Uterus (tissue), 4 donors: ENCODE measurements at places on chromosomes 7 and 10. TPM values are rescaled to one million over a fixed set of nuclear protein-coding genes. Genes with fewer than 3 reads are reported as not detected.
A peak's percentile ranks its signal among the peaks of the same experiment; 100 is the strongest.

DNA sequence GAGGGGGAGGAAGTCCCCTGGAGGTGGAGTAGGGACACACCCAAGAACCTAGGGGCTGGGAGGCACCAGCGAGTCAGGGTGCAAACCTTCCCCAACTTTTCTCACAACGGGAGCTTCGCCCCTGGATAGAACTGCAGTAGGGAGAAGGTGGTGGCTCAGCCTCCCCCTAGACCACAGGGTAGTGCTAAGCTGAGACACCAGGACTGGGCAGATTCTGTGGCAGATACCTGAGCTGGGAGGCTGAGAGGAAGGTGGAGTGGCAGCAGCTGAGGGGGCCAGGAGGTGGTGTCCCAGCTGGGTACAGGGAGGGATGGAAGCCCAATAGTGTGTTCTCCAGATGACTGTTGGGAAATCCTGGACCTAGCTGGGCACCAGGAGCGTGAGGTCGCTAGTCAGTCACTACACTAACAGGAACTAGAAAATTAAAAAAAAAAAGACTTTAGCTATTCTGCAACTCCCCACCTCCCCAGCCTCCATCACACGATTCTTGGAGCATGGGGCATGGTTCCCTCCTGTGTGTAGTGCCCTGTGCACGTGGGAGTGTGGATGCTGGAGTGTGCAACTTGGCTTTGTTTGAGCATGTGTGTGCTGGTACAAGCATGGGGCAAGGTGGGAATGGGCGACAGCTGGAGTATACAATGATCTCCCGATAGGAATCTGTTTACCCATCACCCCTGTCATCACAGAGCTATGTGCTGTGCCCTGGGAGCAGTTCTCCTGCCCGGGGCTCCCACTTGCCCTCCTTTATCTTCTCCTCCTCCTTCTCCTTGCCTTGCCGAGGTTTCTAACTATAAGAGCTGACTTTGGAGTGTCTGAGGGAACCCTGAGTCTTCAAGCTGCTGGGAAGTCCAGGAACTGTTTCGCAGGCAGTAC lies 8.8 kb upstream of the TRPV6 start:
- DNase-seq: no peak

- DNase-seq: no peak
Observed at GRCh38 chr10:7285522-7286322, 125.1 kb downstream of the SFMBT2 start.

- no peak for DNase-seq
Observed at GRCh38 chr7:139049936-139050335, 14.1 kb upstream of the ZC3HAV1L start.

DNA sequence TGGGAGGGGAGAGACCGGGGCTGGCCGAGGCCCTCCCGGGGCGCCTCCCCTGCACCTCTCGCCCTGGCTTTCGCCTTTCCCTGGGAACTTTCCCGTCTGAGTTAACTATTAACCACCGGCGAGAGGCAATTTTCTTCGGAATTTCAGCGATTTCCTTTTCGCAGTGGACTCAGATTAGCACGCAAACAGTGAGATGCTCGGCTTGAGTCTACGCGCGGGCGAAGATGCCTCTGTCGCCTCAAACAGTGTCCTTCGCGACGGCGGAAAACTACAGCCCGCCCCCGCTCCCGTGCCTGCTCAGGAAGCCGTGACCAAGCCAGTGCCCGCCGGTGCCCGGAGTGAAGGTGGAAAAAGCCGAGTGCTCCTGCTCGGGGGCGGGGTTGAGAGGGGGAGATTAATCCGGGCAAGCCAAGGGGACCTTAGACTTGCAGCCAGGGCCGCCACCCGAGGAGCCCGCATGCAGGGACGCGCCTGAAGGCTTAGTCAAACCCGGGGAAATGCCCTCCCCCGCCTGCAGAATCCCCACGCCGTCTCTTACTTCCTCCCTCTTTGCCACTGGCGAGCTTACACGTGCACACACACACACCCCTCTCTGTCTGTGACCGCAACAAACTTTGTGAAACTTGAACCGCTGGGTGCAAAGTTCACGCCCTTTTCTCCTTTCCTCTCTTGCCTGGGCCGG lies 14.5 kb upstream of the PAX2 start:
- DNase-seq: no peak

DNA sequence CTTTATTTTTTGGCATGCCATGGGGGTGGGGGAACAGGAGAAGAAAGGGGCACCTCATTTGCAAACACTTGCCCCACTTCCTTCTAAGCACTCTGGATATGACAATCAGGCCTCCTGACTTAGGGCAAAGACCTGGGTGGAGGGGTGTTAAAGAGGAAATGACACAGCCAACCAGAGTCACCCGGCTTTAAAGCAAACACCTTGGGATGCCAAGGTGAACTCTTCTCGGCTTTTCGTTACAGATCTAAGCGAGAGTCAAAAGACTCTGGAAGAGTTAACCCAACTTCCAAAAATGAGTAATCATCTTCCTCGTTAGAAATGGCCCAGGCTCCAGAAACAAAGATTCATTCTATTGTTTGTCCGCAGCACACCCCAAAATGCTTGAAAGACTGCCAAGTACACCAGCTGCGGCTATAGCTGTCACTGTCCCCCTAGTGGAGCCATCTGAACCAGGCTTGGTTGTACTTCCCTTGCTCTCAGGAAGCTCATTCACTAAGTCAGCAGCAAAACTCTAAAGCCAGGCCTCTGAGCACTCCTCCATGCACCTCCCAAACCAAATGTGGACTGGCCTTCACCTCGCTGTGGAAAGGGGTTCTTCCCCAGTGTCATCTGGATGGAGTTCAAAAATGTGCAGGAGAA lies 24.8 kb downstream of the FAM53B start:
- peak; percentile 64 for DNase-seq

DNA sequence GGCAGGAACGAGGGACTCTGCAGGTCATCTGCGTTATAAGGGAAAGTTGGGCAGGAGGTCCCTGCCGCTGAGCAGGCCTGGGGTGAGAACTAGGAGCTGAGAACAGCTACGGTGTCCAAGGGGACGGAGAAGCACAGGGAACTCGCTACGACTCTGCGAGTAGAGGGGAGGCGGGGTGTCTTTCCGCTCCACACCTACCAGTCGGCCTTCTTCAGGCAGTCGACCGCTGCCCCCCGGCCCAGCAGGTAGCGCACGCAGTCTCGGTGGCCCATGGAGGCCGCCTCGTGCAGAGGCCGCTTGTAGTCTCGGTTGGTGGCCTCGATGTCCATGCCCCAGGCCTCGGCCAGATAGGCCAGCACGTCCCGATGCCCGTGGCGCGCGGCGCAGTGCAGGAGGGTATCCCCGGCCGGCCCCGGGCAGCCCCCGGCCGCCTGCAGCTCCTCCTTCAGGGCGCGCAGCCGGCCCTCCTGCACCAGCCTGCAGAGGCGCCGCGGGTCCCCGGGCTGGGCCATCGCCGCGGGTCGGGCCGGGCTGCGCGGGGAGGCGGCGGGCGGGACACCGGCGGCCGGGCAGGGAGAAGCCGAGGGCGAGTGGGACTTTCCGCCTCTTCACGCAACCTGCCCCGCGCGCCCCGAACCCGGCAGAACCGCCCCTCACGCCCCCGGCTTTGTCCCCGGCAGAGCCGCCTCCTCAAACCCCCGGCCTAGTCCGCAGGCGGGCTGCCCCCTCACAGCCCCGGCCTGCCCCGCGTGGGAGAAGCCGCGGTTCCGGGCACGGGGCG lies 660 bp downstream of the ANKRD16 start:
- peak; percentile 40 for DNase-seq

GRCh38 chr10:115525141-115525540 lies 432.0 kb downstream of the ATRNL1 start:
- DNase-seq: no peak

- no peak for DNase-seq
Observed at GRCh38 chr7:25926891-25927625, 224.9 kb upstream of the NFE2L3 start.

GRCh38 chr10:25902002-25902401 lies 32.0 kb upstream of the MYO3A start:
- no peak for DNase-seq

DNA sequence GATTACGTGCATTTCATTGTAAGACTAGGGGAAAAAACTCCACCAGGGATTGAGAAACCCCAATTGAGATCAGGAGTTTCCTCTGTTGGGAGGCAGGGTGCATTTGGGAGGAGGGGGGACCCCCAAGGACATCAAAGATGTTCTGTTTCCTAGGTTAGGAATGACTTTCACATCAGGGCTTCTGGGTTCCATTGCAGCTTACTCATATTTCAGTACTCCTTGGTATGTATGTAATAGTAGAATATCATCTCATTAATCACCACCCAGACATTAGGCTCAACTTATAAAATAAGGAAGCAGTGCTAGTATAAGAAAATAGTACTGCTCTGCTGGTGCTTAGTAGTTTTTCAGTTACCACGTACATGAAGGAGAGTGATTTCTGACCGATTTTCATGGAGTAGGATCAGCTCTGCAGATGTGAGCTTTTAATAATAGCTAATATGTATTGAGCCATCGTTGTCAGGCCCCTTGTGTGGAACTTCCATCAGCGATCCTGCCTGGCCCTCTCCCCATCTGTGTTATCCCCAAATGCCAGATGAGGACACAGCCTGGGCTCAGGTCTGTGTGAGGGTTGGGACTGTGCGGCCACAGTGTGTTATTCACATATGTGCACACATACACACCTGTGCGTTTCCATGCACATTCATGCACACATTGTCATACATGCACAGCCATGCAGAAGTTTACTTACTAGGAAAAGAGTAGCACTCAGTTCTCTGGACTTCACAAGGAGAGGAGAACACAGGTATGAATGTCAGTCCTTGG lies 23.5 kb downstream of the UPP1 start:
- no peak for DNase-seq

- DNase-seq: no peak
Observed at GRCh38 chr7:103130901-103131624, 17.8 kb downstream of the NAPEPLD start.

- no peak for DNase-seq
Observed at GRCh38 chr7:8134089-8134733, 127.8 kb downstream of the ICA1 start.

GRCh38 chr10:1504940-1505339 lies 232.4 kb downstream of the ADARB2 start:
- DNase-seq: no peak

DNA sequence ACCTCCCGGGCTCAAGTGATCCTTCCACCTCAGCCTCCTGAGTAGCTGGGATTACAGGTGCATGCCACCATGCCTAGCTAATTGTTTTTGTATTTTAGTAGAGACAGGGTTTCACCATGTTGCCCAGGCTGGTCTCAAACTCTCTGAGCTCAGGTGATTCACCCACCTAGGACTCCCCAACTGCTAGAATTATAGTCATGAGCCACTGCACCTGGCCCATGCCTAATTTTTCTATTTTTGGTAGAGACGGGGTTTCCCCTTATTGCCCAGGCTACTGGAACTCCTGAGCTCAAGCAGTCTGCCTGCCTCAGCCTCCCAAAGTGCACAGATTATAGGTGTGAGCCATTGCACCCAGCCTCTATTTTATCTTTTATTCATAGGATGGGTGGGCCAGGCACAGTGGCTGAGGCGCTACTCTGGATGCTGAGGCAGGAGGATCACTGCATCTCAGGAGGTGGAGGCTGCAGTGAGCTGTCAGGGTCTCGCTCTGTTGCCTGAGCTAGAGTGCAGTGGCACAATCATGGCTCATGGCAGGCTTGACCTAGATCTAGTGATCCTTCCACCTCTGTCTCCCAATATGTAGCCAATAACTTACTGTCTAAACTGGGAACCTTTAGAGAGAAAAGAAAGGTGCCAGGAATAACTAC lies 31.3 kb upstream of the STOX1 start:
- DNase-seq: no peak

DNA sequence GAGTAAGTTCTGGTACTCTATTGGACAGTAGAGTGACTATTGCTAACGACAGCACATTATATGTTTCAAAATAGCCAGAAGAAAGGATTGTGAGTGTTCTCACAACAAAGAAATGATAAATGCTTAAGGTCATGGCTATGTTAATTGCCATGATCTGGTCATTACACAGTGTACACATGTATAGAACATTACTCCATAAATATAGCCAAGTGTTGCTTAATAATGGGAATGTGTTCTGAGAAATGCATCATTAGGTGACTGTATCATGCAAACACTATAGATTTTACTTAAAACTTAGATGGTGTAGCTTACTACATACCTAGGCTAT lies 19.6 kb downstream of the EPC1 start:
- no peak for DNase-seq

DNA sequence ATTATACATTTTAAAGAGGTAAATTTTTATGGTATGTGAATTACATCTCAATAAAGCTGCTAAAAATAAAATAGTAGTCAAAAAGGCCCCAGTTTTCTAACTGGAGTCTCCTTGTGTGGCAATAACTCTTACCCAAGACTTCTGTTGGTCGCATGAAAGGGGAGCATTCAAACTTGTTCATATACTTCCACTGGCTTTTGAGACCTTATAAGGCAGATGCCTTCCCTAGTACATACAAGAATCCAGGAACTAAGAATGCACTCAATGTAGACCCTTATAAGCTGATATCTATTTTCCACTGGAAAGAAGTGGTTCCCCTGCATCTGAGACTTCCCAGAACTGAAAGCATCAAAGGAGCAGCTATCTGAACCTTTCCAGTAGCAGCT lies 13.0 kb downstream of the BCAP29 start:
- no peak for DNase-seq

DNA sequence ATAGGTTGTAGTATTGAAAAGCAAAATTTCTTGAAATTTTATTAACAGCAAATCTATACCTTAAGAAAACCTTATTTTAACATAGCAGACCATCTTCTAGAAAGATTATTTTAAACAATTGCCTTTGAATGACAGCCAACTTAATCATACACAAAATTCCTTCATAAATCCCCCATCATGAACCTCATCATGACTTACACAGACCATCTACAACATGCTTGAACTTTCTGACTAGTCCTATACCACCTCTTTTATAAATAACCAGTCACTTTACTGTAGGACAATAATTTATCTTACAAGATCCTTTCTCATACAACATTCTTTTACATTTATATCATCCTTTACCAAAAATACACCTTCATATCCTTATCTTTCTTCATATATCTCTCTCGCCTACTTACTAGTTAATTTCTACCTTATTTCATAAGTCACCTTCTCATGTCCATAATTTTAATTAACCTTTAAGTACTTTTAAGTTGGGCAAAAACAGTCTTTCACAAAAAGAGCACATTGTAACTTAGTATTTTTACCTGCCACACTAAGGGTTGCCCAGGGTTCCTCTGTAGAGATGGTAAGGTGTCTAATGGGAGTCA lies 16.6 kb upstream of the PTN start:
- no peak for DNase-seq

DNA sequence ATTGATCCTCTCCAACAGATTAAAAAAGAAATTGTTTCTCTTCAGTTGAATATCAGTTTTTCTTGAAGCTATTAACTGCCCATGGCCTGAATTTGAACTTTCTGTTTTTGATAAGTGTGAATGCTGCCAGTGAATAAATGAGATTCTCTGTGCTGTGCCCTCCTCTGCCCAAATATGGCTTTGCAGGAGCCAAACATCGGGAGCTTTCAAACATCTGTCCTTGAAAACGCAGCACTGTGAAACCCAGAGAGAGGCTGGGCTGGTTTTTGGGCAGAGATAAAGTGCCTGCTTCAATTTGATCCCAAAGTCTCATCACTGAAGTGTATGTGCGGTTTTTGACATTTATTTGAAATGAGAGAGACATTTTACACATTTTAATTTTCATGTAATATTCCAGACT lies 268.3 kb upstream of the SHH start:
- DNase-seq: no peak

ERVW-1 gene
- not detected for total RNA-seq

LARP4B gene
- 17.4 TPM for total RNA-seq
